HCT116 (cell line): ENCODE measurements at places on chromosomes 16 and 17.

DNA sequence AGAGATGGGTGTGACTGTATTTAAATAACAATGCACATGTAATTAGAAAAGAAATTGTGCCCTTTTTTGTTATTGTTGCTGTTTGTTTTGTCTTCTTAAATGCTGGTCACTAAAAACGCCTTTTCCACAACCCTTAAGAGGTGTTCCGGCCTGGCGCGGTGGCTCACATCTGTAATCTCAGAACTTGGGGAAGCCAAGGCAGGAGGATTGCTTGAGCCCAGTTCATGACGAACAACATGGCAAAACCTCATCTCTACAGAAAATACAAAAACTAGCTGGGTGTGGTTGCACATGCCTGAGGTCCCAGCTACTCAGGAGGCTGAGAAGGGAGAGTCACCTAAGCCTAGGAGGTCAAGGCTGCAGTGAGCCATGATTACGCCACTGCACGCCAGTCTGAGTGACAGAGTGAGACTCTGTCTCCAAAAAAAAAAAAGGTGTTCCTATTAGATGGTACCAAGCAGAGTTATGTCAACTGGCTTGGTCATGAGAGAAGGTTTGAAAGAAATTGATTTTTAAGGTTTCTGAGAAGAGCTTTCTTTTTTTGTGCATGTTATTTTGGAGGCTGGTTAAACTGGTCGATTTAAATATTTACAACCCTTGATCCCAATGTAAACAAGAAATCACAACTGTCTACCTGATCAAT lies 23.5 kb upstream of the RFFL start:
- DNase-seq = no peak

DNA sequence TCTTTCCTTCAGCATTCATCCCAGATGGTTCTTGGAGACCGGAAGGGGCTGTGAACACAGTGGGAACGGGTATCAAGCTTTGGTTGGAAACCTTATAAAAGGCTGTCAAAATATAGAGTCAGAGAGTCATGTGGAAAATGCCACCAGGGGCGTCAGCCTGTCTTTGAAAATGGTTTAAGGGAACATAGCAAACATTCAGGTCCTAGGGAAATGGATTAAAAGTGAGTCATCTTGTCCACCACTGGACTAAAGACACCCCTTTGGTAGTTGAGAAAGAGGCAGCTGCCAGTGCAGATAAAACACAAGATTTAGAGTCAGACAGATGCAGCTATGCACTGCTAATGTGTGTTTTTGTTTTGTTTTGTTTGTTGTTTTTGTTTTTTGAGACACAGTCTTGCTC lies 47.8 kb upstream of the BCO1 start:
- no peak for DNase-seq

DNA sequence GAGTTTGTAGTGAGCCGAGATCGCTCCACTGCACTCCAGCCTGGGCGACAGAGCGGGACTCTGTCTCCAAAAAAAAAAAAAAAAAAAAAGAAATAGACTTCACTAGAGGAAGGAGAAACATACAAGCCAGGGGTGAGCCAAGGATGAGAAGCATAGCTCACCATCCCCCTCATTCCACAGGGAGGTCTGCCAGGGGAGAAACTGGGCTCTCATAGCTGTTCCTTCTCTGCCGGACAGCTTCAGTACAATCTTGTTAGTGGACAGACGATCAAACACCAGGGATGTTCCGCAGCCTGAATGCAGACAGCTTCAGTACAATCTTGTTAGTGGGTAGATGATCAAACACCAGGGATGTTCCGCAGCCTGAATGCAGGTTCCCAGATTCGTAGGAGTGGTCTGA lies 509.6 kb downstream of the CDH13 start:
- DNase-seq = no peak

DNA sequence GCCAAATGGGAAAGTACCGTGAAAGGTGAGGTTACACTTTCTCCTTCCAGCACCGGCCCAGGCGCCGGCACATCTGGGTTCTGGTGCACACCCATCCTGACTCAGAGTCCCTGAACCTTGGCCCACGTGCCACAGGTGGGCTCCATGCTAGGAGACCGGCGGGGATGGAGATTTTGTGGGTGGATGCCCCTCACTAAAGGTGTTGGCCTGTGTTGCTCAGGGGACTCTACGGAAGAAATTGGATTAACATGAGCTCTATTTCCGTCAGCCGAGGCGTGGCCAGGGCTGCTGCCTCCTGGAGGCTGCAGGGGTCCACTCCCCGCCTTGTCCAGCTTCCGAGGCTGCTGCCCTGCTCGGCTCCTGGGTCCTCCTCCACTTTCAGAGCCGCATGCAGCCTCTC lies 30.8 kb downstream of the FBXO31 start:
- no peak for DNase-seq

DNA sequence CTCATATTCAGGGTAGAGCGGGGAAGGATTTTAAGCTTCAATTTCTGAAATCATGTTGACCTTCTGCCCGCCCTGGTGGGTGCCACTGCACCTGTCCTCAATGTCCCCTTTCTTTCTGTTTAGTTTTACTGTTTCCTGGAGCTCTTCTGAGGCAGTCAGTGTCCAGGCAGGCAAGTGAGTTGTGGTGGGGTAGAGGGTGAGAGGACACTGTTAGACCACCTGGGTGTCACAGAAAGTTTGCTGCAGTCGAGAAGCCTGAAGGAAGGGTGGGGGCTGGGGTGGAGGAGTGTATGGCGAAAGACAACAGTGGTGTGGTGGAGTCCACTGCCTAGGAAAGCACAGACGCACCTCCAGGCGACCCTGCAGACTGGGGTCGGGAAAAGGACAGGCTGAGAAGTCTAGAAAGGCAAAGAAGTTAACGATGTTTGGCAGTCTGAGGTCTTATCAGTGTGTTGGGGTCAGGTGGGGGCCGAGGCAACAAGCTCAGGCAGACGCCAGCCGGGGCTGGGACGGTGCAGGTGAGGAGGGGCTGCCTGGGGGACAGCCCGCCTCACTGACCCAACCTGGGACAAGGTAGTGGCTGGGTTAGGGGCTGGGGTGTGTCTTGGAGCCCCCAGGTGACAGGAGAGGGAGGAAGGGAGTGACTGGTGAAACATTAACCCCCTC lies 23.3 kb upstream of the HOXB13 start:
- no peak for DNase-seq

GRCh38 chr17:2707721-2708584 lies 3.6 kb downstream of the CLUH start:
- DNase-seq = no peak

GRCh38 chr16:71706046-71706445 lies 18.5 kb downstream of the PHLPP2 start:
- DNase-seq = no peak

DNA sequence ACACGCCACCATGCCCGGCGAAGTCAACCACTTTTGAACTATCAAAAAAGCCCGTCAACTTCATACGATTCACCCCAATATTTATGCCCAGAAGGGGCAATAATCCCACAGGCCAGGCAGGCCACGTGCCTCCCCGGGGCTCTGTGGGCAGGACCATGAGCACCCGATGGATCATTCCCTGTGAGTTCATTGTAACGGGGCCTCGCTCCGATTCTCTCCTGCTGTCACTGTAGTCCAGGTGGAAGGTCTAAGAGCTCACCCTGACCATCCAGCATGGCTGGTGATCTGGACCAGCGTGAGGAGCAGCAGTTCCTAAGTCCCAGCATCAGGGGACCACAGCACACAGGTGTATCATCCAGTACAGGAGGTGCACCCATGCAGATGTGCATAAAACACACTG lies 77.5 kb upstream of the DOC2B start:
- no peak for DNase-seq

DNA sequence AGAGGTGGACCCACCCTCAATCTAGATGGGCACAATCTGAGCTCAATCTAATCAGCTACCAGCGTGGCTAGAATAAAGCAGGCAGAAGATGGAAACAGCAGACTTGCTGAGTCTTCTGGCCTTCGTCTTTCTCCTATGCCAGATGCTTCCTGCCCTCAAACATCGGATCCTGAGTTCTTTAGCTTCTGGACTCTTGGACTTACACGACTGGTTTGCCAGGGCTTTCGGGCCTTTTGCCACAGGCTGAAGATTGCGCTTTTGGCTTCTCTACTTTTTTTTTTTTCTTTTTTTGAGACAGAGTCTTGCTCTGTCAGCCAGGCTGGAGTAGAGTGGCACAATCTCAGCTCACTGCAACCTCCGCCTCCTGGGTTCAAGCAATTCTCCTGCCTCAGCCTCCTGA lies 65.1 kb downstream of the UTP18 start:
- DNase-seq = no peak

- no peak for DNase-seq
Observed at GRCh38 chr17:82242977-82243647, 14.3 kb downstream of the SLC16A3 start.

DNA sequence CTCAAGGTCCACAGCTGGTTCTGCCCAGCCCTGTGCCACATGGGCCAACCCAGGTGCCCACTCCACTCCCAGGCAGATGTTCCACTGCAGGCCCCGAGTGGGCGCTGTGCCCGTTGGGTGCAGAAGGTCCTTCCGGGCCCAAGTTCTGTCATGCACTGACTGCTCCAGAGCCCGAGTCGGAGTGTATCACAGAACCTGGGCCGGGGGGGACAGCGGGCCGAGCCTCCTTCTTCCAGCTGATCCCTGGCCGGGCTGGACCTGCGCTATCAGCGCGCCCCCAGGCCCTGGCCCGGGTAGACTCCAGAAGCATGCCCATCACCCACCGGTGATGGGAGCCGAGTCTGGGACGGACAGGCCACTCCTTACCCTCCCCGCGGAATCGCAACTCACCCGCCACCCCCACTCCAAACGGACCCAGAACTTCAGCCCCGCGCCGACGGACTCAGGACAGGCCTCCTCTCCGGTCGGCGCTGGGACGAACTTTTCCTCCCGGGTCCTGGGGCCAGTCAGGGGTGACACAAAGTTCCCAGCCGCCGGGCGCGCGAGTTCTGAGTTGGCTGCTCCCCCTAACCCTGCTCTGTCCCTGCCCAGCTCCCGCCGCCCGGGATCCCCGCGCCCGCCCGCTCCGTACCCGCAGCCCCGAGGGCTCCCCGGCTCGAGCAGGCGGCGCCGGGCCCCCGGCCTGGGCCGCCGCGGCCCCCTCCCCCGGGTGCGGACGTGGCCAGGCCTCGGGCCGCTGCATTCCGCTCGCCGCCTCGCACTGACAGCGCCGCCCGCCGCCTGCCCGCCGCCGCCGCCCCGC lies at the start of gene COPZ2:
COPZ2 (minus strand) TSS at position 762 of the 802 bp plus-strand sequence; CDS start at position 742, 20 bp downstream.
- DNase-seq = no peak

GRCh38 chr16:49883076-49884014 lies 27.4 kb upstream of the ZNF423 start:
- DNase-seq = no peak

DNA sequence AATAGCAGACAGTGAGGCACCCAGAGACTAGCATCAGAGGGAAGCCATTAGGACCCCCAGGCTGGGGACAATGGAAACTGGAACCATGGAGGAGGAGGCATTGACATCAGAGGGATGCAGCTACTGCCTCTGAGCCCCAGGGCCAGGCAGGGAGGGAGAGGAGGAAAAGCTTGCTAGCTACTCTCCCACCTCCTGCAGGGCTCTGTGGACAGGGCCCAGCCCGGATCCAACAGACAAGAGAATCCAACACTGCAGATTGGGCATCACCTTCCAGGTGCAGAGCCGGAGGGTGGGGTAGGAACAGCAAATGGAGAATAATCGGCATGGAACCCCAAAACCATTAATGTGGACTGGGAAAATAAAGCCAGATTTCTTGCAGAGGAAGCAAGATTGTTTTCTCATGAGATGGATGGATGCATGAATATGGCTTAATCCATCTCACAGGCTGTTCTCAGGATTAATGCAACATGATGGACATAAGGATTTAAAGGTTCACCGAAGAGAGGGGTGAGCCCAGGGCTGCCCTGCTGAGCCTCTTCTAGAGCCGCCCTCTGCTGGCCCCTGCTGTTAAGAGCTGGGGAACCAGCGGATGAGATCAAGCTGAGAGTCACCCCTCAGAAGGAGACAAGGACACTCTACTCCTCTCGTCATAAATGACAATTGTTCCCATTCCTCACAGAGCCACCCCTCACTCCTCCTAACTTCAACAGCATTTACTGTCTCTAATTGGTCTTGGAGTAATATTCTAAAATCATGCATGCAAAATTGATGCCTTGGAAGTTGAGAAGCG lies 48.8 kb downstream of the DNAH3 start:
- DNase-seq = peak; percentile 19

- DNase-seq = no peak
Observed at GRCh38 chr16:53484542-53484941, 18.5 kb downstream of the AKTIP start.

- no peak for DNase-seq
Observed at GRCh38 chr17:4186357-4186881, 43.4 kb downstream of the CYB5D2 start.

DNA sequence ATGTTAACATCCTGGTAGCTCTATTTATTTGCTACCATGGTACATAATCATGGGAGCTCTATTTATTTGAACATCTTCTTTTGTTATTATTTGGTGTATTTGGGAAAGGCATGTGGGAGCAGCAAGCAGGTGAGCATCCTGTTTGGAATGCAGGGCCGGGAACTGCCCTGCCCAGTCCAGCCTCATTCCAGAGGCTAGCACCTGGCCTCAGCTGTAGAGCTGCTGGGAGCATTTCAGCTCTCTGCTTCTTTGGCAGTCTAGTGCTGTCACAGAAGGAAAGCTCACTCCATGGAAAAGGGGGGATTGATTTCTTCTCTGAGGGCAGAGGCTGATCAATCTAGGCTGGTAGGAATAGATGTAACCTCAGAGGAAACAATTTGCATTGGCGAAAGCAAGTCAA lies 112.5 kb downstream of the WWOX start:
- peak; percentile 12 for DNase-seq

DNA sequence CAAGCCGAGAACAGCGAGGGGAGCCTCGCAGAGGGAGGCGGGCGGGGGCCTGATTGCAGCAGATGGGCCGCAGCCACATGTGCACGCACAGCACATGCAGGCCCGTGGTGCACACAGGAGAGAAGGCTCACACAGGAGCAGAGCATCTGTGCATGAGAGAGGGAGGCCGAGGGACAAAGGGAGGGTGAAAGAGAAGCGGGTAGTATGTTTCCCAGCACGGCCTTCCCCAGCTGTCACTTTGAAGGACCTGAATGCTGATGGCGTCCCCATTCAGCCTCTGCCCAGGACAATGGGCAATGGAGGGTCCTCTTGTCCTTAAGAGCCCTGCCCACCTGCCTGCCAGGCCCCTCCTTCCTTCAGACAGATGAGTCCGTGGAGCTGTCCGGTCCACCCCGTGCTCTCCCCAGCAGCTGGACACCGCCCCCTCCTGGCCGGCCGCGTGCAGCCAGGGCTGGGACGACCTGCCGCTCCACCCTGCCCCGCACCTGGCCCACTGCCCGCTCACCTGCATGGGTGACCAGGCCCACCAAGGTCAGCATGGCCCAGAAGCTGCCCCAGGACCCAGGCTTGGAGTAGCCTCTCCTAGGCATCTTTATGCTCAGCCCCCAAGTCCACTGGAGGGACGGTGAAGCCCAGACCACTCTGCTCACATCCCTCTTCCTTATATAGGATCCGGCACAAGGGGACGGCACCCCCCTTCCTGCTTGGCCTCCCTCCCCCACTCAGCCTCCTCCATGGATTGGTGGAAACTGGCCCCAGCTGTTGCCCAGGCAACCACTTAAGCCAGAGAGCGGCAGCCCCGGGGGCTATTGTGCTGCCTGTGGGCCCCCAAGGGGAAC lies at the start of gene BTBD17:
BTBD17 (minus strand) TSS at position 639 of the 839 bp plus-strand sequence; CDS start at position 590, 49 bp downstream.
- no peak for DNase-seq

- DNase-seq = no peak
Observed at GRCh38 chr17:77441130-77441920, 300.6 kb downstream of the SEC14L1 start.

GRCh38 chr17:47095268-47095667 lies 93.8 kb downstream of the CDC27 start:
- no peak for DNase-seq
